ENCODE measurements at places on chromosomes 3 and 15.
A peak's percentile ranks its signal among the peaks of the same experiment; 100 is the strongest.

- no peak for DNase-seq
These were observed 7.1 kb downstream of the THRB start for GRCh38 chr3:24487325-24488262.

- DNase-seq = no peak
These were observed 49.7 kb downstream of the STAC start for GRCh38 chr3:36429986-36430485.

DNA sequence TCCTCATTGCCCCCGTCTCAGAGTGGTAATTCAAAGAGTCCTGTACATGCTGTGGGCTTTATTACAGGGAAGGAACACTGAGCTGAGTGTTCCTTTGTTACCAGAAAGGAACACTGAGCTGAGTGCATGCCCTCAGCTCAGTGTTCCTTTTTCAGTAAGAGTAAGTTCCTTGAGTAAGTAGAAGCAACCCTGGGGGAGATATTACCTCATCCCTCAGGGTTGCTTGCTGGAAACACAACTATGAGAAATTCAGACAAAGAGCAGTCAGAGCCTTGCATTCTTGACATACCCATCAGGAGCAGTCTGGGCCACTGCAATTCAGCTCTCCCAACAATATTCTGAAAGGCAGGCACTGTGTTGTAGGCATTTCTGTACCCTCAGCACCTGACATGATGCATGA is 17.0 kb downstream of the CHRM5 start:
- no peak for DNase-seq

DNA sequence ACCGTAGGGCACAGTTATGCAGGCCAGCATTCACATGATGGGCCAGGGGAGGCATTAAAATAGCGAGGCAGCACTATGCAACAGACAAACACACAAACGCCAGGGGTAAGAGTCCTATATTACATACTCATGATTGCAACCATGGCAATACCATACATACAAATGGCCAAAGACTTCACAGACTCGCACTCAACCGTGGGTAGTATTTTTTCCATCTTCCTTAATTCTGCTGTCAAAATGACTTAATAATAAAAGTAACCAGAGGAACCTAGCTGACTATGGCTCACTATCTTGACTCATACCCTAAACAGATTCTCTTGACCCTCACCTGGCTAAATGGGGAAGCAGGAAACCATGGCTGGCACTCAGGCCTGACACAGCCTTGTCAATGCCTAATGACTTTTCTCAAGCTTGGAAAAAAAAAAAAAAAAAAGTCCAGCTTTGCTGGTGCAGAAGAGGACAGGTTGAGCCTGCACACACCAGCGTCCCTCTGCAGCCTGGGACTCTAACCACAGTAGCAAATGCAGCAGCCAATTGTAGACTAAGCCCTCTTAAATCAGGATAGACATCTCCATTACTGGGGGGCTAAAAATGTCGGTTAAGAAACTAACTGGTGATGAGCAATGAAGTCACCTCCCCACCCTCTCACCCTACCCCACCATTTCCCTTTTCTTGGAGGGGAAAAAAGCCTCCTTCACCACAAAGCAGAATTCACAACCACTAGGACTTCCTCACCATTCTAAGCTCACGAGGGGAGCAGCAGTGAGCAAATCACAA is 23.1 kb downstream of the CCDC12 start:
- peak; percentile 84 for DNase-seq

- DNase-seq = no peak
These were observed 17.3 kb upstream of the LRIG1 start for GRCh38 chr3:66518126-66518525.

GRCh38 chr3:170809007-170809974 is 60.7 kb downstream of the RPL22L1 start:
- peak; percentile 67 for DNase-seq

DNA sequence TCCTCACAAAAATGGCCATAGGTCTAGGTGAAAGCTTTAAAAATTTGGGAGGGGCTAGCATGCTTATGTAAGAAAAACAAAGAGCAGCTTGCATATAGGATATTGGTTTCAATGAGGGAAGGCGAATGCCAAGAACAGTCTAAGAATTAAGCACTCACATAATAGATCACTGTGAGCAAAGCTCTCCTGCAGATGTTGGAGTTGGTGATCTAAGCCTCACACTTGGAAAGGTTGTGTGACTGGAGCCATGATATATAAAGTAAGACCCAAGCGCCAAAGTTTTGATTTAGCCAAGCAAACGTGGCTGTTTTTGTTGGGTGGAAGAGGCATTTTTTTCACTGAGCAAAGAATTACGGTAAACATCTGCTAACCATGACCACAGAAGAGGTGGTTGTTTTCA is 237.5 kb downstream of the FOXP1 start:
- no peak for DNase-seq

GRCh38 chr3:188104050-188104449 is 49.9 kb upstream of the LPP start:
- DNase-seq = no peak
